ENCODE measurements at places on chromosomes 5 and 9.

- DNase-seq: no peak
Observed at GRCh38 chr5:122149321-122150090, 20.2 kb downstream of the ZNF474 start.

- no peak for DNase-seq
Observed at GRCh38 chr5:126402621-126403555, 20.3 kb upstream of the GRAMD2B start.

DNA sequence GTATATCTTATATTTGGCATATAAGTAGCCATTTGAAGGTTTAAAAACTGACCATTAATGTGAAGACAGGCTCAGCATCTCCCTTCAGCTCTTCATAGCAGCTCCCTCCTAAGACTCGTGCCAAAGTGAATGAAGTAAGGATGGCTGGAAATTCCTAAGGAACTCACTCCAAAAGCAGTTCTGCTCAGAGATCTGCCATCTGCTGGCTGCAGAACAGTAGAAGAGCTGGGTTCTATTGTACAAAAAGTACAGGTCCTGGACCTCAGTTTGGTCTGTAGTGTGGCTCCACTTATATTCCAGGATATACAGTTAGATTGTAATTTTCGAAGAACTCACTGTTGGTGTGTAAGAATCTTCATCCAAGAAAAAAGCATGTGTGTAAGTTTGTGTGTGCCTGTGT, 104.9 kb upstream of the RUSC2 start:
- peak; percentile 65 for DNase-seq

- no peak for DNase-seq
Observed at GRCh38 chr5:126988021-126988569, 42.3 kb downstream of the MARCHF3 start.

DNA sequence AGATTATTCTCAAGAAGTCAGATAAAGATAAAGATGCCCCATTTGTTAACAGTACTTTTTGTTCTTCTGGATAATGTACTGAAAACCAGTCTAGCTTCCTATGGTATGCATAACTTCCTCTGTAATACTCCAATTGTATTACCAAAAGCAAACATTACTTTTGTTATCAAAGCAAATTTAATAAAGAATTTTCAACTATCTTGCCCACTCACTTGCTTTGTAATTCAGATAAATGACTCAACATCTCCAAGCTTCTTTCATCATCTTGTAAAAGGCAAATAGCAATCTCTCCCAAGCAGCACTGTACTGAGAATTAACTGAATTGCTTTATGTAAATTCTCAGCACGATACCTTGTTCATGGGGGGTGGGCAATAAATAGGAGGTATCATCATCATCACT, 98.3 kb downstream of the NFIB start:
- peak; percentile 38 for DNase-seq

DNA sequence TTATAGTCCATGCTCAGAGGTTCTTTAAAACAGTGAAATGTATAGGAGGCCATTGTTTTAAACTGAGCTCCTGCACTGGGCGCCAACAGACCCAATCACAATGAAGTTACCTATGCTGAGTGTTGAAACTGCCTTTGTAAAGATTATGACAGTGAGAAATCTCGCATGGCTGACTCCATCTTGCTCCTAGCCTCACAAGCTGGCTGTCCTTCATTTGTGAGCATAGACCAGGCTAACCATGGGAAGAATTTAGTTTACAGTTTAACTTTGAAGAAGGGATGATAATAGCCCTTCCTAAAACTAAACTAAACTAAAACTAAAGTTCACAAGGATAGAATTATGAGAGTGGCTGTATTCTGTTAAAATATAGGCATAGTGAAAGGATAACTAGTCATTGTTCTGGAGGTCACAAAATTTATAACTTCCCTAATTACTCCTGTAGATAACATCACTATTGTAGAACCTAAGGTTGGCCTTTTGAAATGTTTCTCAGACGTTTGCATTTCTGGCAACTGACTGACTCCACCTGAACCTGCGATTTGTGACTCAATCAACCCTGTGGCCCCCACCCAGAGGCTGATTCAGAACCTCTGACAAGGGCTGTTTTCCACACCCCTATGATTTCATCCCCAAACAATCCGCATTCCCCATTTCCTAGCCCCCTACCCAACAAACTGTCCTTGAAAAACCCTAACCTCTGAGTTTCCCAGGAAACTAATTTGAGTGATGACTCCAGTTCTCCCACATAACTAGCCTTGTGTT, 59.1 kb downstream of the HMHB1 start:
- peak; percentile 15 for DNase-seq

DNA sequence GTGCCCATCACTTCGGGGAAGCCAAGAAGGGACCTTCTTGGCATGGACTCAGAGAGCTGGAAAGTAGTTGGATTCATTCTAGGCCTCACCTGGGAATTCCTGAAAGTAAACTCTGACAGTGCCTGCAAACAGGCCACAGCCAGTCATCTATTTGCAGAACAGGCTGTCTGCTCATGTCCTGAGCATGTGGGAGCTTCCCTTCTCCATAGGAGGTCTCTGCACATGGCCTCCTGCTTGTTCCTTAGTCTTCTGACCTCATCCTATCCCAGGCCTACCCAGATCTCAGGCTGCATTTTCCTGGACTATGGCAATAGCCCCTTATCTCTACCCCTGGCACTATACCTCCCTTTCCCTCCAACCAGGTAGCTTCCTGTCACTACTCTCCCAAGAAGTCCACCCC, 67.2 kb upstream of the FSTL4 start:
- no peak for DNase-seq

DNA sequence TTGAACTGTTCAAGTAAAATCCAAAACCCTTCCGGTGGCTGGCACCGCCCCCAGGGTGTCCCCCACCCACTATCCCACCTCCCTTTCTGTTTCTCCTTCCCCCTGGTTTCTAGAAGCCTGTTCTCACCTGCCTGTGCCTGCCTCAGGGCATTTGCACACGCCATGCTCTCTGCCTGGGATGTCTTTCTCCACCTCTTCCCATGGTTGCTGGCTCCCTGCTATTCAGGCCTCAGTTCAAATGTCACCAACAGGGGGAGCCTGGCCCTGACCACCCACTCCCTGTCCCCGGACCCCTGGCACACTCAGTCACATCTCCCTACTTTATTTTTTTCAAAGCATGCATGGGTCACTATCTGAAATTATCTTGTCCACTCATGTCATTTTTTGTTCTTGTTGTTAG, 39.9 kb upstream of the EEIG1 start:
- DNase-seq: no peak

DNA sequence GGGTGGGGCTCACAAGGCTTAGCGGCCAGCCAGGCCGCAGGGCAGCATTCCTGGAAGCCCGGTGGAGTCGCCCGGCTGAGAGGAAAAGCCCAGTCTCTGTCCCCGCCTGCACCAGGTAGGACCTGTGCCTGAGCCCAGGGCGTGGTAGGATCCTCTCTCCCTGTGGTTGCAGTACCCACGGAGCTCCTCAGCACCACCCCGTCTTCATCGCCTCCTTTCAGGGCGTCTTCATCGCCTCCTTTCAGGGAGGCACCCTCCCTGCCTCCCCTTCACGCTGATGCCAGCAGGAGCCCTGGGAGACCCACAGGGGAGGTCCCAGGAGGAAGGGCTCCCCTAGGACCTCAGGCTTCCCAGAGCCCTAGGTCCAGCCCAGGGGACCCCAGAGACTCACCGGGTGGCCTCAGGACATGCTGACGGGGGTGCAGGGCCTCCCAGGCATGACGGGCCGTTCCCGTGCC, 53.3 kb upstream of the NOTCH1 start:
- no peak for DNase-seq

DNA sequence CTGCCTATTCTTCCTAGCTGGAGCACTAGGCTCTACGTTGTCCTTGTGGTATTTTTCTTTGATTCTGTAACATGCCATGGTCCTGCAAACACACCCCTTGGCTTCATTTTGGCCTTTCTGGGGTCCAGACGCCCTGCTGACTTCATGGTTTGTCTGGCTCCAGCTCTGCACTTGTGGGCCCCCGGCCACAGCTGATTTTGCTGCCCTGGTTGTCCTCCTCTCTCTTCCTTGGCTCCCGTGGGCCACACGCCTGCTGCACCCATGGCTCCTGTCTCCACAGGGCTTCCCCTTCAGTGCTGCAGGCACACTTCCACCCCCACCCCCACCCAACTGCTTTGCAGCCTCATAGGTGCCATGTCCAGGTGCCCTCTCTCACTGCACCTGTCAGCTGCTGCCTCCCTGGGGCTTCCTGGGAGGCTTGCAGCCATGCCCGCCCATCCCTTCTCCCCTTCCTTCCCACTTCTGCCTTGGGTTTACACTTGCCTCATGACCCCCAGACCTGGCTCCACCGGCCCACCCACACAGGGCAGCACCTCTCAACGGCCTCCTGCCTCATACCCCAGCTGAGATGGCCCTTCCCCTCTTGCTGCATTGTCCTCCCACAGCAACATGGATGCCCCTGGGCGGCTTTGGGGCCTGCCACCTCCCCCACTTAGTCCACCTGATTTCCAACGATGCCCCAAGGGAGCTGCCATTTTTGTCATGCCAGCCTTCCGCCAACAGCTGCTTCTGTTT, 25.6 kb downstream of the SLC6A3 start:
- no peak for DNase-seq

- no peak for DNase-seq
Observed at GRCh38 chr5:154320224-154321089, 125.3 kb upstream of the SAP30L start.

DNA sequence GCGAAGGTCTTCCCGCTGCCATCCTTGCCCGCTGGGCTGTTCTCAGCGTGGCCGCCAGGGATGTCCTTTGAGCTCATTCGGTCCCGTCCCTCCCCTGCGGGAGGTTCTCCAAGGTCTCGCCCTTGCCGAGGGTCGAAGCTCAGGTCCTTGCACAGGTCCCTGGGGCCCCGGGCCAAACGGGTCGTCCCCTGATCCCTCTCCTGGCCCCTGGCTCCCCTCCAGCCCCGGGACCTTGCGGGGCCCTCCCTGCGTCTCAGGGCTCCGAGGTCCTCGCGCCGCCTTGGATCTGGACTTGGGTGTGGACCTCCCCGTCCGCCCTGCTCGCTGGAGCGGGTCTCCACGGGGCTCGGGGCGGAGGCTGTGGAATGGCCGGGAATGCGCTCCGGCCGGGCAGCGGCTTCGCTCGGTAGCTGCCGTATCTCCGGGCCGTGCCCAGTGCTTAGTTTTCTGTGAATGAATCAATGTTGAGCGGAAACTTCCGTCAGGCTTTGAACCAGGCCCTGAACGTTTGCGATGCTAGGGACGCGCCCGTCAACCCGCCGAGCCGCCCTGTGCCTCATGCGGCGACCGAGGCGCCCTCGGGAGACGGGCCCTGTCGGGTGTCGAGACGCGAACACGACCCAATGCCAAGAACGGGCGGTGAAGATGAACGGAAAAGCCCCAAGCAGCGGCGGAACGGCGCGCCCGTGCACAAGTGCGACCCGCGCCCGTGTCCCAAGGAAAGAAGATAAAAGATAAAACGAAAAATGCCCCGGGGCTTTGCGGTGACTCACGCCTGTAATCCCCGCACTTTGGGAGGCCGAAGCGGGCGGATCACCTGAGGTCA, 780 bp downstream of the RNU6ATAC start:
- DNase-seq: peak; percentile 48

- DNase-seq: no peak
Observed at GRCh38 chr5:154472871-154473580, 5.0 kb downstream of the HAND1 start.

- DNase-seq: no peak
Observed at GRCh38 chr9:118836891-118837290, 532.3 kb downstream of the BRINP1 start.

DNA sequence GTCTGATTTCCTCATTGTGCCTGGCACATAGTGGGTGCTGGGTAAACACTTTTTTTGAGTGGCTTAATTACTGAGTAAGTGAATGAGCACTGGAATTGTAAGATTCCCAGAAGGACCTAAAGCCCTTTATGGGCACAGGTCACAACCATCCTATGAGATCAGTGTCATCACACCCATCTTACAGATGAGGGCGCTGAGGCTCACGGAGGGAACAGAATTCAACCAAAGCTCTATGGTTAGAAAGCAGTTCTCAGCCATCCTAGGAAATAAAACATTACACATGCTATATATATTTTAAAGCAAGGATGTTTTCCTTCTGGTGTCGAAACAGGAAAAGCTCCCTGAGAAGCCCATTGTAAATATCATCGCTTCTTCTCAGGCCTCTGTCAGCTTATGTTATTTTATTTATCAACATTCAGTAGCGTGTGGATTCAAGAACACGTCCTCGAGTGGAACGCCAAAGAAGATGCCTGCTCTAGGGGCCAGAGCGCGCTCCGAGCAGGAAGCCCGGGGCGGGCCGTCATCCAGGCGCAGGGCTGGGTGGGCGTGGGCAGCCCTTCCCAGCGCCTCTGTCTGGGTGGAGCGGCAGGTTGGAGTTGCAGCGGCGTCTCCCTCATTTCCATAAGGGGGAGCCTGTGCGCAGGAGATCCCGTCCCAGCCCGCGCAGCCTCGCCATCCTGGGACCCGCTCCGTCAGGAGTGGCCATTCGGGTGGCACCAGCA, 155.8 kb upstream of the SMIM23 start:
- DNase-seq: peak; percentile 56

DNA sequence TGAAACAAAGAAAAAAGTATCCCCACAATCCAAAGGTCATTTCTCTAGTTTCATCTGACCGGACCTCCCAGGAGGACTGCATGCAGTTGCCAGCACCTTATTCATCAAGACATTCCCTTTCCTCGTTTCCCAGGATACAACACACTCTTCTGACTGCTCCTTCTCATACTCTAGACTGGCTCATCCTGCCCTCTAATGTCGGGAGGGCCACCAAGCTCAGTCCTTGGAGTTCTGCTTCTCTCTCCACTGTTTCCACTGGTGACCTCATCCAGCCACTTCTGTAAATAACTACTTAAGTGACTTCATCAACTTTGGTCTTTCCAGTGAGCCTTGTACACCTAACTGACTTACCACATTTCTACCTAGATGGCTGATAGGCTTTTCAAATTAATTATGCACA, 179.1 kb downstream of the EPB41L4A start:
- no peak for DNase-seq

GRCh38 chr5:10910261-10910660, 149.2 kb upstream of the DAP start:
- DNase-seq: no peak

DNA sequence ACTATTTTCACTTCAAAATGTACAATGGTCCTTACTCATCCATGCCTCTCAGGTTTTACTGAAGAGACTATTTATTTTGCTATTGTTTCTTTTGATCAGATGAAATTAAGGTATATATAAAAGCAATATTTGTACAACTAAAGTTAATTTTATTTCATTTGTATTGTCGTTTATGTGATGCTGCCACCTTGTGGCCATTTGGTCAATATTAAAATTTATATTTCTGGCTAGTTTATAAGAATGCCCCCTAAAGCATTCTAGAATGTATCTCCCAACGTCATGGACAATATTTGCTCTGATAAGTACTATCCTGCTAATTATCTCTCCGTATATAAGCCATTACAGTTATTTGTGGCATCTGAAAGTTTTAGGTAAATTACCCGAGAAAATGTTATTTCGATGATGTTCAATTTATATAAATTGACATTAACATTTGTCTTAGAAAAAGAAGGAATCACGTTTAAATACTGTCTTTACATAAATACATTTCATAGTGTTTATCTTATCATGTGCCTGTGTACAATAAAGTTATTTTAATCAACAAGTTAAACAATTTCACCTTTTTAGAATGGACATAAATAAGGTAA, 680.0 kb downstream of the TAF11L14 start:
- no peak for DNase-seq

All from fibroblast of skin of abdomen (primary cell).